ENCODE measurements at places on chromosomes 1 and 21.

- DNase-seq, result no peak
These were observed 43.0 kb downstream of the MACO1 start for GRCh38 chr1:25473653-25474225.

DNA sequence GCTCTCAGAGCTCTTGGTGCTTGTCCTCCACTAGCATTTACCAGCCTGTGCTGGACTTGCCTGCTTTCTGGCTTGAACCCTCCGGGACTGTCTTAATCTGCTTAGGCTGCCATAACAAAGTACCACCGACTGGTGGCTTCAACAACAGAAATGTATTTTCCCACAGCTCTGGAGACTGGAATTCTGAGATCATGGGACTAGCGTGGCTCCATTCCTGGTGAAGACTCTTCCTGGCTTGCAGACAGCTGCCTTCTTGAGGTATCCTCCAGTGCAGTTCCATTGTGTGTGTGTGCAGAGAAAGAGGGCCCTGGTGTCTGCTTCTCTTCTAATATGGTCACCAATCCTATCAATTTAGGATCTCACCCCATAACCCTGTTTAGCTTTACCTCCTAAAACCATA is 22.0 kb upstream of the RCAN1 start:
- no peak for DNase-seq

DNA sequence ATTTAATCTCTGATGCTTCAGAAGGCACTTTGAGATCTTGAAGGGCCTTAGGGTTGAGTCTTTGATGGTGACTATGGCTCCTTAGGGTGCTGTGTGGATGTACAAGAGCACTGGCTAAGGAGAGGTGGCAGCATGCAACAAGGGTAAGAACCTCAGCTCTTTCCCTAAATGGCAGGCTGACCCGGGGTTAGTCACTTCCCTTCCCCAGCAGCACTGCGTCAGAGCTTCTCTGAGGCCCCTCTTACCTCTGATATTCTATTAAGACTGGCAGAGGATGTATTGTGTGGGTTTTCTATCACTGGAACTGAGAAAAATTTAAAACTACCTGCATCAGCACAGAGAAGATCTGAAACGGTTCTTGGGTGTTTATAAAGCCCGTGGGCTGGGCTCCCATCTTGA is 11.8 kb downstream of the C1orf116 start:
- DNase-seq, result no peak

DNA sequence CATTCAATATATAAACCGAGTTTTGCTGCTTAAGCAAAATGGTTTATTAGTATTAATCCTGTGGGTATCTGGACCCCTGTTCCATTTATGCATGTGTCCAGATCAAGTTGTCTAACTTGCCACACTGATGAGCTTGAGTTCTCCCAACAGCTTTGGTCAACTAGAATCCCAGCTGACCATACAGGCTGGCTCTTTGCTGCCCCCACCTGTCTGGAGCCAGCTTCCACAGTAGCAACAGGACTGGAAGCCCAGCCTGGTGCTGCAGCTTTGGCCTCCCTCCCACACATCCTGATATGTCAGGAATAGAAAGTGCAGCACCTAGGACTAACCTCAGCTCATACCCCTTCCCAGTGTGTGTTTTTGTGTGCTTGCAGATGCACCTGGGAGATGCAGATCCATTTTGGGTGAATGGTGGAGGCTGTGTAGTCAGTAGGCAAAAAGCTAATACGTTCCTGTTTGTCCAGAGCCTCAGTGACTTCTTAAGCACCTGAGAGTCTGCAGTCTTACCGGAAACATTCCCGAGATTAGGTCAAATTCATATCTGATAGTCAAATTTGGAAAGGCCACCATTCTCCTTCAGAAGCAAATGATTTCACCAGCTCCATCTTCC is 40.9 kb upstream of the BEND5 start:
- DNase-seq, result peak; percentile 45

GRCh38 chr1:237677979-237678378 is 212.7 kb downstream of the ZP4 start:
- DNase-seq, result peak; percentile 0

DNA sequence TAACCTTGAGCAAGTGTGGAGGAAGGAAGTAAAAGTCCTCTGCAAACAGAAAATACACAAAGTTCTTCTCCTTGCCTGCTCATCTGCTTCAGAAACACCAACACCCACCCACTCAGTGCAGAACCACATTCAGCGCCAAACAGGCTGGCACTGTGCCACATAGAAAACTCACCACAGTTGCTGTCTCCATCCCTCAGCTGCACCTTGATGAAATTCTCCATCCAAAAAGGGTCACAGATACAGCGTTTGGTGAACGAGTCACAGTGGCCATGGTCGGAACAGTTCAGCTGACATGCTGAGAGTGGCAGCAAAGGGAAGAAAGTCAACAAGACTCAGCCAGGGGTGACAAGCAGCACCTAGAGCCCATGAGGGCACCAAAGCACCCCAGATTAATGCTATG is 114.5 kb downstream of the KIAA0319L start:
- DNase-seq, result no peak

GRCh38 chr21:26124896-26125295 is 45.7 kb downstream of the APP start:
- no peak for DNase-seq

- no peak for DNase-seq
These were observed 87.0 kb upstream of the WARS2 start for GRCh38 chr1:119227456-119227855.

GRCh38 chr1:202809597-202810159 is 1.1 kb upstream of the PCAT6 start:
- no peak for DNase-seq

- no peak for DNase-seq
These were observed 192.8 kb downstream of the FCRL5 start for GRCh38 chr1:157359314-157360022.

- DNase-seq, result no peak
These were observed 1010.3 kb downstream of the AMY1C start for GRCh38 chr1:104760017-104760416.

GRCh38 chr1:20373286-20373685 is 82.6 kb downstream of the VWA5B1 start:
- DNase-seq, result no peak

GRCh38 chr1:51519865-51520699 is 1.0 kb upstream of the EPS15 start:
- no peak for DNase-seq

DNA sequence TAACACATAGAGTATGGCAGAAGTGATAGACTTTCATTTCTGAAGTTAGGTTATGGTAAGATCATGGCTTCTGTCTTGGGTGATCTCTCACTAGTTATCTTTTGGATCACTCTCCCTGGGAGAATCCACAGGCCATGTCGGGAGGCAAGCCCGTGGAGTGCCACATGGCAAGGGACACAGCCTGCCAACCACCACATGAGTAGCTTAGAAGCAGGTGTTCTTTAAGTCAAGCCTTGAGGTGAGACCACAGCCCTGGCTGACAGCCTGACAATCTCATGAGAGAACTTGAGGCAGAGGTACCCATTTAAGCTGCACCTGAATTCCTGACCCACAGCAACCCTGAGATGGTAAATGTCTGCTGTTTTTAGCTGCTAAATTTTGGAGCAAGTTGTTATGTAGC is 130.4 kb downstream of the KCNN3 start:
- DNase-seq, result no peak

- DNase-seq, result no peak
These were observed 15.5 kb downstream of the TENT5C start for GRCh38 chr1:117621316-117621715.

- no peak for DNase-seq
These were observed 22.1 kb upstream of the SH3D21 start for GRCh38 chr1:36284061-36284460.

GRCh38 chr21:42696501-42697040 is 43.1 kb downstream of the PDE9A start:
- no peak for DNase-seq

DNA sequence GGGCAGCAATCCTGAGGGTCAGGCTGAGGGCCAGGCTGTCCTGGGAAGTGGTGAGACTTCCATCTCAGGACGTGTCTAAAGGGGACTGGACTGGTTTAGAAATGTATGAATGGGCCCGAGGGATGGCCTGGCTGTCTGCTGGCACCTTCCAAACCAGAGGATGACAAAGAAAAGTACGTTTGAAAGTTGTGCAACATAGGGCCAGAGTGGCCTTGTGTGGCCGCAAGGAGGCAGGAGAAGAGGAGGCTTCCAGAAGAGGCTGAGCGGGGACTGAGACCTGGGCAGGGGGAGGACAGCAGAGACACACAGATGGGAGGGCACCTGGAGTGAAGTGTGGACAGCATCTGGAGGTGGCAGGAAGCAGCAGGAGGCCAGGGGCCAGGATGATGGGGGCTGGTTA is 2.6 kb upstream of the SYTL1 start:
- DNase-seq, result no peak

GRCh38 chr1:157105988-157106812 is 6.6 kb upstream of the ETV3L start:
- DNase-seq, result peak; percentile 23

DNA sequence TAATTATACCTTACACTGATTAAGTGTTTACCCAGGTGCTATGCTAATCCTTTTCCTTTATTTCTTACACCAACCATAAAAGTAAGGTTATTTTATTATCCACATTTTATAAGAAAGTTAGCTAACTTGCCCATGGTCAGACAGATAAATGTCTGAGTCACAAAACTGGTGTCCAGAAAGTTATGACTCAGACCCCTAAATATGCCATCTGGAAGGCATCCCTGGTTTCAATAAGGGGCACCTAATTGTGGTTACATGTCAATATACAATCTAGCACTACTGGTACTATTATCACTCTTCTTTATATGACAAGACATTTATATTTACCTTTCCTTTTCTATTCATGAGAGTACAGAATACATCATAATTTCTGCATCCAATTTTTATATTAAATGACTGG is 496.5 kb upstream of the ADGRL2 start:
- peak; percentile 17 for DNase-seq

GRCh38 chr1:83508485-83509151 is 490.3 kb downstream of the TTLL7 start:
- peak; percentile 83 for DNase-seq
